Stimulated activated CD8-positive, alpha-beta memory T cell treated with anti-CD3 and anti-CD28 coated beads, Interleukin-2, amount 100 ng/mL, for 48 hours (primary cell): ENCODE measurements at places on chromosomes 1 and 21.

GRCh38 chr1:109395602-109396512, 1.9 kb downstream of the SORT1 start:
- DNase-seq = no peak

DNA sequence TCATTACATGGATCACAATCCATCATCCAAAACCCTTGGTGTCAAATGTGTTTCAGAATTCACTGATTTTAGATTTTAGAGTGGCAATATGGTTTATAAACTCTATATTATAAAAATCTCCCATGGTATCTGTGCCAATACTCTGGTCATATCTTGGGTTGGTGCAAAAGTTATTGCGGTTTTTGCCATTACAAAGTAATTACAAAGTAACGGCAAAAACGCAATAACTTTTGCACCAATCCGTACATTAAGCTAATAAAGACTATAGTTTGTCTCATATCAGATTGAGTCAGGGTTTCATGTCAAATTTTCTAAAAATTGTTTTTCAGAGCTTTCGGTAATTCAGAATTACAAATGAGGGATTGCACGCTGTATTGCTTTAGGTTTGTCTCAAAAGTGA, 23.4 kb upstream of the NTMT2 start:
- DNase-seq = no peak

DNA sequence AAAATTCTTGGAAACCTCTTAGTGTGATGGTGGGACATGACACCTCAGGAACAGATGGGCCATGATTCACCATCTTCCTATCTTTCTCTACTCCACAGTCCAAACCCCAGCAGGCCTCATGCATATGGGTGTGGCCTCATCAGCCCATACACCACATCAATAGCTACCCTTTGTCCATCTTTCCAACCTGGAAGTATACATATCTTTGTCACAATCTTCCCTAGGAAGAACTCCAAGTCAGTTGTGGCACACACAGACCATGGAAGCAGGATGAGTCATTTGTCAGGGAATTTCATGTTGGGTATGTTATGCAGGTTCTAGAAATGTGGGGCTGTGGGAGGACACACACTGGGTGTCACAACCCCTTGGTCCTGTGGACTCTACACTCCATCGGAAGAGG, 30.5 kb upstream of the CLCA4 start:
- DNase-seq = no peak

DNA sequence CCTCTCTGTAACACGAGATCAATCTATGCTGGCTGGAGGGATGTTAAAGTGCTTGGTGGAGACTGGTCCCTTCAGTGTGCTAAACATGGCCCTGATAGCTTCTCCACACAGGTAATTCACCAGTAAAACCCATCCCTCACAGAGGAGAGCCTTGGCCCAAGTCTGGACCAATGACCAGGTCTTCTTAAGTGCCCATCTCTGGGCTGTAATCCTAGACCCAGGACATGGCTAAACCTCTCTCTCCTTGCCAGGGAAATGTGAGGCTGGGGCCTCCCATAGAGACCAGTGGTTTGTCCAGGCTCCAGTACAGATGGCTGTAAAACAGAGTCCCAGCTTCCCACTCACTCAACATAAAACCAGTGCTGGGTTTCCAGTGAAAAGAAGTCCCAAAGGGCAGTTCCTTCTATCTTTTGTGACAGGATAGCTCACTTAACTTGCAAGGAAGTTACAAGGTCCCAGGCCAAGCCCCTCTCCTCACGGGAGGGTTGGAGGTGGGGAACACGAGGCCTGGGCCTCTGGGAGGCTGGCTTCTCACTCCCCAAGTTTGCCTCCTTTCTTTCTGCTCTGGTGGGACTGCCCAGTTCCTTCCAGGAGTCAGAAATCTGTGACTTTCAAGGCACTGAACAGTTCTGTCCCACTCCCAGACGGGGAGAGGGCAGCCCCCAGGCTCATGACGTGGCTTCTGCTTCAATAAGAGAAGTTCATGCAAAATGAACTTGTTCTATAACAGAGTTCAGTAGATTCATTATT, 2.2 kb upstream of the KIF17 start:
- no peak for DNase-seq

DNA sequence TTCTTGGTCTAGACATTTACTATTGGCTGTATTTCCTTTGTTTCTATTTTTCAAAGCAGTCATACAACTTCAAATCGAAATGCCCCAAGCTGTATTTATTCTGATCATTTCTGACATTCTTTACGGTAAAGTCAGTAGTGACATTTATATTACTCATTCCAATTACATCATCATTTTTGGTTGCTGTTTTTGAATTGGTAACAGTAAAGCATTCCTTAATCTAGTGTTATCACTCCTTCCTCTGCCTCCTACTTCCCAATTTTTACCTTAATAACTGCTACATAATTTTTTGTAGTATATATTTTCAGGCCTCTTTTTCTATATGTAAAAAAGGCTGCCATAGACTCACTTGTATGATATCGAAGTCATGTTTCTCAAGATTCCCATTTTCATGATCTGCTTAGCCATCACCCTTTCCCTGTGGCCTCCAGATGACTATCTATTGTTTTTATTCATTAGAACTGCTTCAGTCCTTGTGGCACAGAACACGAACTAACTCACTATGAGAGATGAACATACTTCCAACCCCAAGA, 167.2 kb downstream of the RUNX1 start:
- DNase-seq = no peak

GRCh38 chr1:184617433-184618029, 137.1 kb downstream of the EDEM3 start:
- DNase-seq = no peak

DNA sequence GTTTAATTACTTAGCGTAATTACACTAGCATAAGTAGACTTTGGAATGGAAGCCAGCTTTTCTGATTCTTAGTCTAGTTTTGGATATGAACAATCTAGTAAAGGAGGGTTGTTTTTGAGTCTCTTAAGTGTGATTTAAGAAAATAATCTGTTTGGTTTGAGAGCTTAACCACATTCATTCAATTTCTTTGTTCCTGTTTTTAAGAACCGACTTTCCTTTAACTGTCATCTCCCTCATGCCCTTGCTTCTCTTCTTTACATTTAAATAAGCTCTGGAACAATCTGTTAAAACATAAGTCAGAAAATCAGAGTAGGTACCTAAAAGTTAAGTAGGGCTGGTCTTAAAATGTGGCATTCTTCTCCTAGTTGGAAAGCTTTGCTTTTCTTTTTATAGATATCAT, 27.7 kb downstream of the CDC42 start:
- no peak for DNase-seq

DNA sequence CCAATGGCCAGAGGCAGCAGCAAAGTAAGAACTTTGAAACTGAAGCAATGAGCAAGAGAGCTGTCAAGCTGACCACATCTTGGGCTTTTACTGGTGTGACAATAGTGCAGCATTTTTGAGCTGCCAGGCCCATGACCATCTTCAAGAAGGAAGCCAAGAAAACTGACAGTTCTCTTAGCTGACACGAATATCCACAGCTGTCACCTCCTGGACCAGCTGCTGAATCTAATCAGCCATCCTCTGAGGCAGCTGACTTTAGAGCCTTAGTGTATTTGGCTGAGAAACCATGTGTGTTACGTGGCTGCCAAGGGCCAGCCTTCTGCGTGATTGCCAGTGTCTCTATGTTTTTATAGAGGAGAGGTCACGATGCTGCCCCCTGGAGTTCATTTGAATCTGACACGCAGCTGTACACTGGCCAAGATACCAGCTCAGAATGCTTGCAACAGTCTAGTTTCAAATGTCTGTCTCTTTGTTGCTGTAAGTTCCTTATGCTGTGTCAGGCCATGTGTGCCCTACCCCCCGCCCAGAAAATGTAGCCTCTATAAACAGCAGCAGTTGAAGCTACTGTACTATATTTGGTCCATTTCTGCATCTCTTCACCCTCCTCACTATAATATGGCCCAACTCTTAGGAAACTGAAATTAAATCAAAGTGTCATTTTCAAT, 39.7 kb downstream of the PALMD start:
- peak; percentile 14 for DNase-seq

- DNase-seq = no peak
These were observed 25.1 kb upstream of the B3GALT2 start for GRCh38 chr1:193211539-193211938.

DNA sequence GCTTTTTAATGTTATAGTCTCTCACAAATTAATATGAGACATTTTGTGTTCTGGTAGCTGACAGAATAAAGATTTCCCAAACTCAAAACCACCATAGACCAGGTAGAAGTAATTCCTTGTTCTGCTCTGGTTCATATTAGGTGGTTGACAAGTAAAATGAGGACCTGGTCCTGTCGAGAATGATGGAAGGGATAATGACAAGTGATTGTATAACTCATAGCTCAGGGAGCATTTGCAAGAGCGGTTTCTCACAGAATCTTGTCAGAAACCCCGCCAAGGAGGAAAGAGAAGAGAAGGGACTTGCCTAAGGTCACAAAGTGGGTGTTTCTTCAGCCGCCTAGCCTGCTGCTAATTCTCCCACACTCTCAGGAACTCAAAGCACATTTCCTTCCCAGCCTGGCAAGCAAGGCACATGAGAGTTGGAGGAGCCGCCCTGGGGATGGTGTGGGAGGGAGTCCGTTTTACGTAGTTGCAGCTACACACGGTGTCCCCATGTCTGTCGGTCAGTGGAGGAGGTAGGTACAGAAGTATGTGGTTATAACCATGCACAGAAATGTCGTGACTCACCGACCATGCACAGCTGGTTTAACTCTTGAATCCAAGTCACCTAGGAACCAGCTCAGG, 46.5 kb downstream of the SAMD13 start:
- no peak for DNase-seq

DNA sequence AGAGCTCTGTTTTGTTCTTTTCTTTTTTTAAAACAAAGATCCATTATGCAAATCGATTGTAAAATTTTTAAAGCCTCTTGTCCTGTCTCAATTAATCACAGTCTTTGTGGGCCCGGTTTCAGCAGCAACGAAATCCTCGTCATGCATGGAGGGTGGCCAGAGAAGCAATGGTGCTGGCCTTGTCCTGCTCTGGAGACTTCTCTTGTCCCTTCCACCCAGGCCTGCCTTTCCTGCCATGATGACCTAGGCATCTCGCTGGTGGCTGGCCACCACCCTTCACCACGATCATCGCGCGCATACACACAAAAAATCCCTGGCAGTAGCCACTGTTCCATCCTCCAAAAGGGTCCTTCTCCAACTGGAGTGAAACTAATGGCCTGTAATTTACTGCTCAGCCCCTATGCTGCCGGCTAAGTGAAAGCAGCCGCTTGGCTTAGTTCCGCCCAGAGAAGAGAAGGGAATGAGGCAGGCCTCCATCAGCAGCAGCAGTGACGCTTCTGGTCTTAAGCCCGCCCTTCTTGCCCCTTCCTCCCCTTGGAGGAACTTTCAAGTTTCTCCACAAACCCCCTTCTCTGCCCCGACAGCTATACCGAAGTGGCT, 309.5 kb downstream of the NPHP4 start:
- no peak for DNase-seq

DNA sequence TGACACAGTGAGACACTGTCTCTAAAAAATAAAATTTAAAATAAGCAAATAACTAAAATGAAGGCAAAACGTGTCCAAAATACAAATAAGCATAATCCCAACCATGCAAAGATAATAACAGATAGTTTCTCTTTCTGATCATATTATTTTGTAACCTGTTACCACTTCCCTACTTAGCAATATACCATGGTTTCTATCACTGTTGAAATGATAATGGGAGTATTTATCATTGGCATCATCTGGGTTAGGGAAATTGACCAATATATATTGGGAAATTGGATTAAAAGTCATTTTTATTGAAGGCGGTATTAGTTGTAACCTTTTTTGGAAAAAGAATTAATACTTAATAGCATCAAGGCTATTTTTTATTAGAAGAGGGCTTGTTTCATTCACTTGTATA, 47.0 kb downstream of the USP25 start:
- DNase-seq = no peak

- DNase-seq = peak; percentile 21
These were observed 19.5 kb upstream of the RGSL1 start for GRCh38 chr1:182430263-182431068.

- DNase-seq = no peak
These were observed 9.9 kb downstream of the GABRD start for GRCh38 chr1:2028870-2029560.

DNA sequence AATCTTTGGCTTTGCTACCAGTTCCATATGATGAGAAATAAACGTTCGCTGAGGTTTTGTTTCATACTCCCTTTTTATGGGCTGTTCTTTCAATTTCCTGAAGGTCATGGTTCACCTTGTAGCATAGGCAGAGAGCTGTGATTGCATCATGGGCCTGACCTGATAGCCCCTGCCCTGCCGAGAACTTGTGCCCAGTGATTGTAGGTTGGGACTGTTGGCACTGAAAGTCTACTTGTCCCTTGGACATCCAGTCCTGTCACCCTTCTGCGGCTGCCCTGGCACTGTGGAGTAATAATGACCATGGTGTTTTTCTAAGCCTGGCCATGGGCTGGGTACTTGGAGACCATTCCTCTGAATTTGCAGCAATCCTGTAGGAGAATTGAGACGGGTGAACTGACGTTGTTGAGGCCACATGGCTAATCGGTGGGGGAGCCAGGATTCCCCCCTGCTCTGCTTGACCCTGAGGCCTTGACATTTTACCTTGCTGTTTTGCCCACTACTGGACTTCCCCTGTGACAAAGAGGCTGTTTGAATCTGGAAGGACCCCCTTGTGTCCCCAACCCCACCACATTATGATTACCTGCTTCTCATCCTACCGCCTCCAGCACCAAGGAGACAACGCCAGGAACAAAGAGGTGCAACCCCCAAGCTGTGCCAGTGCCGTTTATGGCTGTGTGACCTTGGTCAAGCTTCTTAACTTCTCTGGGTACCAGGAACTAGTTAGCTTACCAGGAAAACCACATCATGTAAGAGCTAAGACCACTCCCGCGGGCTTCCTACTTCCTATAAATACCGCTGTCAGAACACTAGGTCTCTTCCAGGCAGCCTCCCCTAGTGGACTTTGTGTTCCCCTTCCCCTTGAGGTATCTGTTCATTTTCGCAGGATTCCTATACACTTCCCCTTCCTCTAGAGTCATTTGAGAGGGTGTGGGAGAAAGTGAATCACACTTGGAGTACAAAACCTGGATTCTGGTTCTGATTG, 23.4 kb downstream of the SESN2 start:
- DNase-seq = no peak

DNA sequence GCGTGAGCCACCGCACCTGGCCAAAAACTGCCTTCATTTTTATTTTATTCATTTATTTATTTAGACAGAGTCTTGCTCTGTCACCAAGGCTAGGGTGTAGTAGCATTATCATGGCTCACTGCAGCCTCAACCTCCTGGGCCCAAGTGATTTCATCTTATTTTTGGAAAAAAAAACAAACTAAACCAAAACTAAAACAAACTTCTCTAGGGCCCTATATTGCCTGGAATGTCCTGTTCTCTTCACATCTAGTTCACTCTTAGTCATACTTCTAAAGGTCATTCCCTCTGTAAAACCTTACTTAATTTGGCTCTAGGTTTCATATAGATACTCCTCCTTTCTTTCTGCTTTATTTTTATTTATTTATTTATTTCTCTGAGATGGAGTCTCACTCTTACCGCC, 15.6 kb downstream of the RPS27 start:
- DNase-seq = no peak

DNA sequence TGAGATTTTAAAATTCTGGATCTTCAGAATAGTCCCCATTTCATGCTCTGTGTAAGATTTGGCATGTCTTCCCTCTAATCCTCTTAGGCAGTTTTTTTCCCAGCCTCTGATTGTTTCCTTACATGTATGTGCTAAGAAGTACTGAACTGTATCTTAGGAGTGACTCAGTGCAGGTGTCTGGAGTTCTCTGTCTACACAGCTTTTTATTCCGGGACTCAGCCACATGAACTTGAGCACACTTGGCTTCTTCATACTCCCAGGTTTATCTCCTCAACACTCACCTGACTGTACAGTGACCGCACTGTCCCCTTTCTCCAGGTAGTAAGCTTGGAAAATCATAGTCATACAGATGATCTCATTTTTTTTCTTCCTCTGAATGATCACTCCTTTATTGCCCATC, 50.7 kb downstream of the SYT14 start:
- no peak for DNase-seq
